Activated T-cell treated with anti-CD3 and anti-CD28 coated beads for 24 hours (primary cell): ENCODE measurements at places on chromosomes 4 and X.

DNA sequence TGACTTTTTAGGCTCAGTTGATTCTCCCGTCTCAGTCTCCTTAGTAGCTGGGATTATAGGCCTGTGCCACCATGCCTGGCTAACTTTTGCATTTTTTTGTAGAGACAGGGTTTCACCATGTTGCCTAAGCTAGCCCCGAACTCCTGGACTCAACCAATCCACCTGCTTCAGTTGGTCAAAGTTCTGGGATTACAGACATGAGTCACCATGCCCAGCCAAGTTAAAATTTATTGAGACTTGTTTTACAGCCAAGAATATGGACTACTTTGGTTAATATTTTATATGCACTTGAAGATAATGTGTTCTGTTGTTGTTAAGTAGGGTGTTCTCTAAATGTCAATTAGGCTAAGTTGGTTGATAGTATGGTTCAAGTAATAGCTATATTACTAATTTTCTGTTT, 58.7 kb downstream of the CYTL1 start:
- no peak for DNase-seq

GRCh38 chr4:79027656-79028055, 88.4 kb upstream of the PAQR3 start:
- DNase-seq: no peak

GRCh38 chr4:54499308-54500074, 158.3 kb upstream of the KIT start:
- DNase-seq: no peak

GRCh38 chr4:111268769-111269414, 646.0 kb upstream of the PITX2 start:
- DNase-seq: no peak

DNA sequence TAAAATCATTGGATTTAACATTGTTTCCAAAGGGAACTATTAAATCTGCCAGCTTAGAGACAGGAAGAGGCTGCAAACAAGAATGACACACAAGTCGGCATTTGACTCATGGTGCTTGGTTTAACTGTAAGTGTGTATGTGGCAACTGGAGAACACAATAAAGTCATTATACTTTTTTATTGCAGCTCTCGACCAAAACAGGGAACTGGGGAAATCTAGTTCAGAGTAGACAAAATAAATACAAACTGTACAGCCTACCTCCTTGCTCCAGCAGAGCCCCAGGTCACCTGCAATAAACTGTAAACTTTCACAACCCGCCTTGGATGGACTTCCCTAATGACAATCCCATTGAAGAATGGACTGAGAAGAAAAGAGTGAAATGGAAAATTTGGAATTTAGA, 24.0 kb downstream of the NPY5R start:
- no peak for DNase-seq

- no peak for DNase-seq
Measured at GRCh38 chr4:139913398-139913990, 240.5 kb downstream of the MAML3 start.

GRCh38 chr4:54391104-54391503, 162.0 kb downstream of the PDGFRA start:
- DNase-seq: no peak

DNA sequence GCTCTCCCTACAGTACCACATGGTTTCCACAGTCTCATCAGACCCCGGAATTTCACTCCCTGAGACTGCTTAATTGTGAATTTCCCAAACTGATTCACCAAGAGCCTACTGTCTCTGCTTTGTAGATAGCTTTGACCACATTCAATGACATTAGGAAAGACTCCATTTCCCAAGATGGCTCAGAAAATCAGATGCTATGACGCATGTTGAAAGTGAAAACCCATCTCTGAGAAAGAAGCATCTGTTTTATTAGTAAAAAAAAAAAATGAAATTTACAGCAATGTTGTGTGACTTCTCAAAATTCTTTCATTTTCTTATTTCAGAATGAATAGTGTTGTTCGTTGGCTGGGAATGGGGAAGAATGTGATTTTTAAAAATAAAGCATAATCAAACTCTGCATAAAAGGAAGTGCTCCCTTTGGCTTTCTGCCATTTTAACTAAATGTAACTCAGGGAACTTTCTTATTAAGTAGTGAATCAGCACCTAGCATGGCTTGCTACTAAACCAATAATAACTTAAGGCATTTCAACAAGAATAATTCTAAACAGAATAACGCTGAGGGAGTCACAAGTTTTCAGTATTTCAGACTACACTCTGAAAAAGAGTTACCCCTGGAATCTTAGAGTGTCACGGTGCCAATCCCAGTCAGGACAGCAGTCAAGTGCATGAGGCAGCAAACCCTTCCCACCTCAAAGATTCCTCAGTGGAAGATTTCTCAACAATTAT, 97.4 kb upstream of the MYOZ2 start:
- DNase-seq: no peak
